Pancreas (tissue), 10 donors: ENCODE measurements at places on chromosomes 3 and 15. TPM values are rescaled to one million over a fixed set of nuclear protein-coding genes. Genes with fewer than 3 reads are reported as not detected.

Gene MELTF
- polyA plus RNA-seq: 3.0 TPM

Gene LEKR1
- 1.2 TPM for polyA plus RNA-seq

Gene CPB1
- 4,494 TPM for polyA plus RNA-seq

Gene GOLGA6L10
- 4.3 TPM for polyA plus RNA-seq

Gene P2RY1
- polyA plus RNA-seq: 15.1 TPM

Gene SCN11A
- polyA plus RNA-seq: 0.09 TPM

Gene PRSS50
- polyA plus RNA-seq: 0.87 TPM

Gene SLC22A13
- 0.05 TPM for polyA plus RNA-seq

Gene RAB27A
- 6.4 TPM for polyA plus RNA-seq

Gene CTXN2
- 0.73 TPM for polyA plus RNA-seq

Gene TM4SF18
- 2.4 TPM for polyA plus RNA-seq

Gene RPSA
- 840 TPM for polyA plus RNA-seq

Gene MORC1
- polyA plus RNA-seq: not detected

Gene ATP13A3
- 9.3 TPM for polyA plus RNA-seq

Gene CGNL1
- 12.6 TPM for polyA plus RNA-seq

Gene COL6A5
- not detected for polyA plus RNA-seq

Gene CLDN16
- polyA plus RNA-seq: 0.57 TPM

Gene NR1I2
- 0.26 TPM for polyA plus RNA-seq

Gene PLA2G4D
- polyA plus RNA-seq: 0.05 TPM

Gene COX5A
- polyA plus RNA-seq: 103 TPM

Gene FAM219B
- polyA plus RNA-seq: 27.6 TPM

Gene NPAP1
- polyA plus RNA-seq: 0.12 TPM

Gene INTS14
- polyA plus RNA-seq: 25.0 TPM

Gene GP9
- not detected for polyA plus RNA-seq

Gene CYP8B1
- polyA plus RNA-seq: not detected

Gene KCNH8
- polyA plus RNA-seq: 2.6 TPM

Gene EPHA3
- polyA plus RNA-seq: 0.27 TPM

Gene ADGRG7
- polyA plus RNA-seq: not detected

Gene SEMA3B
- polyA plus RNA-seq: 118 TPM

Gene APH1B
- polyA plus RNA-seq: 3.1 TPM

Gene KCNAB1
- 0.76 TPM for polyA plus RNA-seq

Gene PYGO1
- 0.34 TPM for polyA plus RNA-seq

Gene FETUB
- polyA plus RNA-seq: not detected

Gene CCR9
- not detected for polyA plus RNA-seq

Gene ZNF860
- polyA plus RNA-seq: 0.08 TPM

Gene NGRN
- polyA plus RNA-seq: 46.8 TPM

Gene DOCK3
- 0.57 TPM for polyA plus RNA-seq

Gene GOLGA8Q
- polyA plus RNA-seq: 2.6 TPM

Gene ABCC5
- polyA plus RNA-seq: 12.9 TPM

Gene LRRC34
- 1.9 TPM for polyA plus RNA-seq

Gene TMIE
- polyA plus RNA-seq: 0.42 TPM

Gene LTF
- polyA plus RNA-seq: 6.9 TPM

Gene CIB2
- polyA plus RNA-seq: 3.3 TPM

Gene THSD4
- polyA plus RNA-seq: 9.0 TPM

Gene NRROS
- polyA plus RNA-seq: 1.4 TPM

Gene CHST2
- 0.49 TPM for polyA plus RNA-seq

Gene VEPH1
- 12.2 TPM for polyA plus RNA-seq

Gene KNL1
- polyA plus RNA-seq: 0.02 TPM

Gene HCLS1
- 8.1 TPM for polyA plus RNA-seq

Gene OSTN
- not detected for polyA plus RNA-seq

Gene PLCB2
- 9.7 TPM for polyA plus RNA-seq

Gene BCHE
- polyA plus RNA-seq: 3.2 TPM

Gene PLCH1
- polyA plus RNA-seq: 2.3 TPM

Gene ZNF502
- polyA plus RNA-seq: 5.2 TPM

Gene SOX14
- not detected for polyA plus RNA-seq

Gene USP8
- polyA plus RNA-seq: 18.4 TPM

Gene CLEC3B
- polyA plus RNA-seq: 31.9 TPM

Gene TTLL13
- 2.4 TPM for polyA plus RNA-seq
